ENCODE measurements at places on chromosomes 5 and 9.

GRCh38 chr5:87788416-87788815, 375.7 kb upstream of the CCNH start:
- no peak for DNase-seq

DNA sequence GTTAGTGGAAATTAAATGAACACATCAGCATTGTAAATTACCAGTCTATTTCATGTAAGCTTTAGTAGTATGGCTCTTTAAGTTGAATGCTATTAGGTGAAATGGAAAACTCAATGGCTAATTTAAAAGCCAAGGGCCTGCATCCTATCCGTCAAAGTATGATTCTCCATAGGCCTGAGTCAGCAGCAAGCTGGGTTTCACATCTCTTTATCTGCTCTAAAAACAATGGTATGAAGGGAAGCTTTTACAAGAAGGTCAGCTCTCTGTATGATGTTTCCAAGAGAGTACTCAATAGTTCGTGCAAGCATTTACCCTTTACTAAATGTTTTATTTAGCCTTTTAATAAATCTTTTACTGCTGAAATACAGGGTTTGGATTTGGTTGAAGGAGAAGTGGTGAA, 62.8 kb downstream of the MAP1B start:
- DNase-seq, result no peak

GRCh38 chr5:79990205-79990597, 861 bp downstream of the MTX3 start:
- DNase-seq, result no peak

- DNase-seq, result no peak
These were observed 14.4 kb downstream of the GLRX start for GRCh38 chr5:95808013-95808685.

DNA sequence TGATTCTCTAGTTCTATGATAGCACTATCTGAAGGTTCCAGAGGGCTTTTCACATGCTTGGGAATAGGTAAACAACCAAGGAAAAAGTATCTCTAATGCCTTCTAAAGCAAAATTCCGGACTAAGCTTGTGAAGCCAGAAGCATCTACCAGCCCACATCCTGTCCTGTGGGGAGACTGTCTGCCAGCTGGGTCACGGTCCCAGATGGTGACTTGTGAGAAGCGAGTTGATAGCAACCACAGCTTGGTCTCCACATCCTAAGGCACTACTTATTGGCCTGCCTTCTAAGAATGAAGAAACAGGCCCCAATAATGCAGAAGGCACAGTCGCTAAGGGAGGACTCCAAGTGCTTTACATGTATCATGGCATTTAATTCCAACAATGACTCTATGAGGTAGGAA, 184.1 kb upstream of the ADRA1B start:
- no peak for DNase-seq

GRCh38 chr5:129664336-129664937, 83.5 kb upstream of the MINAR2 start:
- no peak for DNase-seq

DNA sequence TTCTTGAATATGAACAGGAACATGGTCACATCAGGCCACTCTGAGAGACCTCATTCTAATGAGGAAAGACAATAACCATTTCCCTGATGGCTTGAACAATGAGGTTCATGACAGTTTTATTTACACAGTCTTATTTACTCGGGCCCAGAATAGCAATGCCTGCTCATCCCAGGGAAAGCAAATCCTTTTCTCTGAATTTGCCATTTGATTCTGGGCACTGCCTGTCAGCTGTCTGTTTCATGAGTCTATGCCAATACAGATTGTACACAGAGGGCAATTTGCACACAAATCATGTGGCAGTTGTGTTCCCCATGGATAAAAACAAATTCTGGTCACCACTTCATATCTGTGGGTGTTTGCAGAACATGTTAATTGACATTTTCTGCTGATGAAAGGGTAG, 492.5 kb downstream of the ACTL7B start:
- no peak for DNase-seq

- DNase-seq, result no peak
These were observed 52.3 kb upstream of the CNTLN start for GRCh38 chr9:17082343-17083064.

DNA sequence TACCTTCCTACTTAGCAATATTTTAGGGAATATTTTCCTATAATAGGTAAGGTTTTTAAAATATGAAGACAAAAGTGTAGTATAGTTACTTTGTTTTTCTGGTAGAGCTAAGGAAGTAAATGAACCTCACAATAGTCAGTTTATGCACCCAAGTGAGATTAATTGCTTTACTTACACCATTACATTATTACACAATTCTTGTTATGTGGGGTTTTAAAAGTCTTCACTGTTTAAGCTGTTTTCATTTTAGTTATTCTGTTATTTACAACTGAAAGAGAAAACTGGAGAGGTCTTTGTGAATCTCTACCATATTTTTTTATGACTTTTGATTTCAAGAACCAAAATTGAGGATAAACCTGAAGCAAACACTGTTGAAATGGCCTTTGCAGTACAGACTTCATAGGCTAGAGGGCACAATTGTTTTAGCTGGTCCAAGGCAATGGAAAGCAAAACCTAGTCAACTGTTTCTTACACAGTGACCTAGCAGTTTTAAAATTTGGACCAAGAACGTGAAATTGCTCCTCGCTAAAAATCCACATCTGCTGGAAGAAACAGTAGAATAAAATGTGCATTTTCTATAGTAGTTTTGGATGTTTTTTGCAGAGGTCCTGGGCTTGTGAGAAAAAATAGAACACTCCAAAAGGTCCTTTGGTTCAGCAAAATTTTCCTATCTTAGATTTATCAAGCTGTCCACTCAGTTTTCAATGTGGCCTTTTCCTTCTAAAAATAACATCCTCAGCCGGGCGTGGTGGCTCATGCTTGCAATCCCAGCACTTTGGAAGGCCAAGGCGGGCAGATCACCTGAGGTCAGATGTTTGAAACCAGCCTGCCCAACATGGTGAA, 66.4 kb upstream of the FER start:
- no peak for DNase-seq

All from NCI-H2107 (cell line).